ENCODE measurements at places on chromosomes 1 and 21.

GRCh38 chr1:225834417-225835329 is 24.7 kb downstream of the EPHX1 start:
- no peak for DNase-seq

DNA sequence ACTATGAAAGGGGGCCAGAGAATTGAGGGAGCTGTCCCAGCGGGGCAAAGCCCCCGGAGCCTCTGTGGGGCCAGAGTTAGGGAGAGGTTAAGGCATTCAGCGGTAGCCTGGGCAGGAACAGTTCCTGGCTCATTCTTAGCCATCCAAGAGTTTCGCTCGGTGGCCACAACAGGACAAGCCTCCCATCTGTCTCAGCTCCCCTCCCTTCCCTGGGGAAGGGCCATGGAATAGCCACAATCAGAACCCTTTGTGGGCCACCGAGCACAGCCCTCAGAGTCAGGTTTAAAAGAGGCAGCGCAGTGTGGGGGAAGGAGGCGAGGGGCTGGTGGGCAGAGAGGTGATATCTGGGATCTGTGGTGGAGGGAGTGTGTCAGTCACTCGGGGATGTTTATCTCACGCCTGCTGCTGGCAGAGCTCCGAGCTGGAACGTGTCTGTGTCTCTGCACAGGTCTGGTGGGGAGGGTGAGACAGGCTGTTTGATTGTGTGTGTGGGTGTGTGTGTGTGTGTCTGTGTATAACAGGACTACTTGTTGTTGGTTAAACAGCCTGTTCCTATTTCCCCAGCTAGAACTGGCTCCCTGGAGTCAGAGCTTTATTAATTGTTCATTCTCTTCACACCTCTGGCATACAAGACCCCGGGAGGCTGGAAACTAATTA is 49.6 kb upstream of the GOLT1A start:
- DNase-seq = no peak

- DNase-seq = no peak
Measured at GRCh38 chr1:74280642-74281396, 45.6 kb downstream of the TNNI3K start.

GRCh38 chr1:156414461-156415064 is 45.6 kb downstream of the RHBG start:
- no peak for DNase-seq

DNA sequence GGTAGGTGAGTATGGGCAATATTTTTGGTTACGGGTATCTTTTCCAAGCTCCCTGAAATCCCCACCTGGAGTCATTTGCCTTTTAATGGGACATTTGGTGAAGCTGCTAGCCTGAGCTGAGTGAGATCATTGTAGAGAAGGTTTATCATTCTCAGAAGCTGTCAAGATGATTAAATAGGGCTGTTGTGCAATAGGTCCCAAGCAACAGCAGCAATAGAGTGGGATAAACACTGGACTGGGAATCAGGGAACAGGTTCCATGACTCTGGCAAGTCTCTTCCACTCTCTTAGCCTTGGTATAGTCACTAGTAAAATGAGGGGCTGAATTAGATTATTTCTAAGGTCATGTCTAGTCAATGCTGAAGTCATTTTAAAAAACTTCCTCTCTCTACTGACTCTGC is 30.3 kb upstream of the FAM78B start:
- no peak for DNase-seq

GRCh38 chr1:162265983-162266382 is 110.7 kb downstream of the SPATA46 start:
- no peak for DNase-seq

- DNase-seq = no peak
Measured at GRCh38 chr1:104648269-104648691, 898.6 kb downstream of the AMY1C start.

DNA sequence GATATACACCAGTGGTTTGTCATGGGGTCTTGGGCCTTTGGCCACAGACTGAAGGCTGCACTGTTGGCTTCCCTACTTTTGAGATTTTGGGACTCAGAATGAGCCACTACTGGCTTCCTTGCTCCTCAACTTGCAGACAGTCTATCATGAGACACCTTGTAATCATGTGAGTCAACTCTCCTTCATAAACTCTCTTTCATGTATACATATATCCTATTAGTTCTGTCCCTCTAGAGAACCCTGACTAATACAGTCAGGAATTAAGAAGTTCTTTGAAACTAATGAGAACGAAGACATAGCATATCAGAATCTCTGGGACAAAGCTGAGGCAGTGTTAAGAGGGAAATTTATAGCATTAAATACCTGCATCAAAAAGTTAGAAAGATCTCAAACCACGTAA is 110.8 kb downstream of the SLC5A9 start:
- no peak for DNase-seq

DNA sequence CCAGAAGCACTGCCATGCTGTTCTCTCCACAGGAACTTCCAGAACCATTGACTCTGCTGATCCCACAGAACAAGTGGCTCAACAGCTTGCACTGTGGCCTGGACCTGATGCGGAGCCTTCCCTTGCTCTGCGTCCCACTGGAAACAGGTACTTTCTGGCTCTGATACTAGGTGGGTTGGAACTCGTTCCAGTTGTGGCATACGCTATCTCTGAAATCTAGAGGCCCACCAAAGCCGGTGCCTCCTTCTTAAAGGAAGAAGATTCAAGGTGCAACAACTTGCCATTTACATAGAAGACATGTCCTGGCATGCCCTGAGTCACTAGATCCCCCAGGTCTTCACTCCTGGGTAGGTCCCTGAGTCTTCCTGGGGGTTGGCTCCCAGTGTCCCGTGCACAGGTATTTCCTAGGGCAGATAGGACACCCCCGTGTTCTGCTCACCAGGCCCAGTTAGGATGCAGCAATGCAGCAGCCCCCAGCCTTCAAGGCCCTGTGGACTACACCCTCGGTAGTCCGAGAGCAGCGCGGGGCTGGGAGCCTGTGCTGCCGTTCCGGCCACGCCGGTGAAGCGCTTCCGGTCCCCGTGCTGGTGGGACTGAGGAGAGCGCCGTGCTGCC is 10.8 kb upstream of the PCBP3 start:
- DNase-seq = no peak

DNA sequence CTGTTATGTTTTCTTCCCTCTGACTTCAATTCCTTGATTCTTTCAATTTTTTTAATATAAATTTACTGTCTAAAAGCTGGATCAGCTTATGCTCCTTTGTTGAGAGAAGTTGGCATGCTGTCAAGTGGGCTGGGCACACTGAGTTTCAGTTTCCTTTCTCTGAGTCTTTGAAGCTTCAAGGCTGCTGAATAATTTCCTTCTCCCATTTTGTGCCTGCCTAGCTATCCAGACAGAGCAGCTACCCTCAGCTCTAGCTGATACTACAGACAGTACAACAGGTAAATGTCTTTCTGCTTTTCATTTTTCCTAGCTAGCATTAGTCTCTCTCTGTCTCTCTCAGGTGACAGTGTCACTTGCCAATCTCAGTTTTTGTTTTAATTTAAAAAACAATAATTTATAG is at the start of gene IFI44:
IFI44 (plus strand) TSS at position 204 of the 400 bp plus-strand sequence. CDS start 365 bp downstream, outside the sequence.
- peak; percentile 74 for DNase-seq

DNA sequence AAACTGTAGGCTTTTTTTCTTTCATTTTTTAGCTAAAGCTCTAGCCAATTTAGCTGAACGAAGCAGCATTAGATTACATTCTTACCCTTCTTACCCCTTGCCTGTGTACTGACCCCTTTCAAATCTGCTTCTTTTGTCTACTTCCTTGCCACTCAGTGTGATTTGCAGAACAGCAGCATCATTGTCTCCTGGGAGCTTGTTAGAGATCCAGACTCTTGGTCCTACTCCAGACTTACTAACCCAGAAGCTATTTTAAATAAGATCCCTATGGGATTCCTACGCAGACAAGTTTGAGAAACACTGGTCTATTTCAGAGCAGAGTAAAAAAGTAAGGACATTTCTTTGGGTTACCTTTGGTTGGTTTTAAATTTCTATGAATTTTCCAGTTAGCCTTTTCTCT is 13.8 kb downstream of the LRRC39 start:
- no peak for DNase-seq

GRCh38 chr21:31670070-31670469 is 10.6 kb downstream of the SOD1 start:
- DNase-seq = no peak

DNA sequence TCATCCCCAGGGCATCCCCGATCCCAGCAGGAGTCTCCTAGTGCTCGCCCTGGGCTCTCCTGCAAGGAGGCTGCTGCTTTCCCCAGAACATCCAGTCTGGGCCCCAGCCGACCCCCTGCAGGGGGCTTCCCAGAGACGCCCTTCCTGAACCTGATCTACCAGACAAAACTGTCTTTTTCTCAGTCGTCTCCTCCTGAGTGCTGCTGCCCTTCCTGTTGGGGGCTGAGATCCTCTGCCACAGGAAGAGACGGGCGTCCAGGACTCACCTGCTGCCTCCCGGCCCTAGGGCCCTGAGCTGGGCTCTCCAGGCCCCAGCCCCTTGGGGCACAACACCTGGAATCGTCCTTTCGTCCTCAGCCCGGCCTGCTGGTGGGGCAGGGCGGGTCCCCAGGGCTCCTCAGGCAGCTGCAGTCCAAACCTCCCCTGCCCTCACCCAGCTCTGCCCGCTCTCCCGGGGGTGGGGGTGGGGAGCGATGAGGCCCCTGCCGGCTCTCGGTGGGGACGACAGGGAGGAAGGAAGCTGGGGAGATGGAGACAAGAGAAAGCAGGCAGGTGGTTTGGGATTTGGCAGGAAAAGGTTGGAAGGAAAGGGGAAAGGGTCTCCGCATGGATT is 36.9 kb downstream of the TP73 start:
- DNase-seq = no peak
